ENCODE measurements at places on chromosomes 4 and X. TPM values are rescaled to one million over a fixed set of nuclear protein-coding genes. Genes with fewer than 3 reads are reported as not detected.

Gene SPINK2
- not detected for total RNA-seq

Gene PLS3
- 329 TPM for total RNA-seq

Gene RHOXF2B
- total RNA-seq = not detected

Gene CORIN
- total RNA-seq = 0.40 TPM

Gene MAGEB1
- not detected for total RNA-seq

Gene IGSF1
- total RNA-seq = not detected

Gene ADGRL3
- not detected for total RNA-seq

Gene UGT2A3
- total RNA-seq = not detected

Gene GAGE12H
- total RNA-seq = not detected

Gene CXCL13
- not detected for total RNA-seq

Gene DKK2
- 0.24 TPM for total RNA-seq

Gene GBA3
- not detected for total RNA-seq

Gene PNMA3
- total RNA-seq = not detected

Gene C1QTNF7
- total RNA-seq = not detected

Gene AFF2
- total RNA-seq = not detected

Gene CYBB
- not detected for total RNA-seq

Gene TCP11X2
- not detected for total RNA-seq

Gene GABRQ
- not detected for total RNA-seq

Gene AMBN
- total RNA-seq = not detected

Gene TMPRSS11F
- total RNA-seq = not detected

Gene SAGE1
- not detected for total RNA-seq

Gene CLNK
- total RNA-seq = not detected

Gene NCAPG
- 66.4 TPM for total RNA-seq

Gene MSMO1
- 127 TPM for total RNA-seq

Gene NDUFC1
- total RNA-seq = 73.9 TPM

Measured in endothelial cell of umbilical vein (primary cell).